ENCODE measurements at places on chromosomes 2 and 18.

- peak; percentile 60 for DNase-seq
Observed at GRCh38 chr18:24176727-24177416, 38.0 kb downstream of the CABYR start.

DNA sequence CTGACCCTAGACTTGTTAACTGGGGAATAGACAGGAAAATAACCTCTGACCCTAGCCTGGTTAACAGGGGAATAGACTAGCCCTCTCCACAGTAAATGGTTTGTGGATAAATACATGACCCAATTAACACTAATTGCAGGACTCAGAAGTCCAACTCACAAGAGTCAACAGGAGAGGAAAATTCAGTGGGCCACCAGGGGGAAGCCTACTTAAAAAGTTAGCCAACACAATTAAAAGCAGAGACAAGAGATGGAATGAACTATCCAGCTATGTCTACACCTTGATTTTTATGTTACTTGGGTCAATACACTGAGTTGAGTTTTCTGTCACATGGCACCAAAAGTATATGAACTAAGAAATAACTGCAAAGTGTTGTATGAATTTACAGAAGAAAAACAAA lies 158.8 kb upstream of the SLC39A10 start:
- DNase-seq = no peak

GRCh38 chr2:176082824-176083751 lies 674 bp downstream of the EVX2 start:
- DNase-seq = no peak

- no peak for DNase-seq
Observed at GRCh38 chr18:5103693-5104092, 93.4 kb downstream of the AKAIN1 start.

- no peak for DNase-seq
Observed at GRCh38 chr2:34808426-34808825, 1209.3 kb upstream of the FAM98A start.

GRCh38 chr2:10135296-10136089 lies 13.0 kb downstream of the RRM2 start:
- no peak for DNase-seq

- no peak for DNase-seq
Observed at GRCh38 chr18:54950221-54950620, 9.0 kb downstream of the CCDC68 start.

GRCh38 chr2:240797914-240798313 lies 22.1 kb downstream of the KIF1A start:
- DNase-seq = no peak

GRCh38 chr2:170647741-170648436 lies 67.2 kb upstream of the SP5 start:
- no peak for DNase-seq

DNA sequence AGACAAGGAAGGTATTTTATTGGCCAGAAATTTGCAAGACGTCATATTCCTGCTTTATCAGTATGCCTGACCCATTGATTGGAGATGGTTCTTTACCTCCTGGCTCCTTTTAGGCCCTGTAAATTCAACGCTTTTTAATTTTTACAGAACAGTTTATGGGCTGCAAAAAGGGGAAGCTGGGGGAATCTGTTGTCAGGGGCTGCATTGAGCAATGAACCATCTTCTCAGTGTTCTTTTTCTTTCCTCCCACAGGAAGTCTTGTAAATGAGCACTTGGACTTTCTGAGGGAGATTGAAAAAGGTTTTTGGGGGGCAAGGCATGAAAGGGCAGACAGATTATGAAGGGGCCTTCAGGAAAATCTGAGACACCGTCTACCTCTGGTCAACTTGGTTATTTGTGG lies 503.6 kb upstream of the TNP1 start:
- DNase-seq = no peak

GRCh38 chr2:46855805-46856204 lies 59.8 kb downstream of the MCFD2 start:
- DNase-seq = no peak

DNA sequence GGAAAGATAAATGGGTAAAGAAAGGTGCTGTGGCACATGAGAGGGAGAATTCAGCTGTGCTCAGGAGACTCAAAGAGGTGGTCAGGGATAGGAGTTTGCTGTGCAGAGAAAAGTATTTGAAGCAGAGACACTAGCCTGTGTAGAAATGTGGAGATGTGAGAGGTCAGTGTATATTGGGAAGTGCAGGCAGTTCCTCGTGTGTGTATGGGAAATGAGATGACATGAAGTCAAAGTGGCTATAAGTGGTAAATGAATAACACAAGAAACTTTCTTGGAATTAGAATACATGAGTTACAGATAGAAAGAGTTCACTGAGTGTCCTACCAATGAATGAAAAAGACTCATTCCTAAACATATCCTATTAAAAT lies 11.6 kb downstream of the MAP3K20 start:
- DNase-seq = no peak

DNA sequence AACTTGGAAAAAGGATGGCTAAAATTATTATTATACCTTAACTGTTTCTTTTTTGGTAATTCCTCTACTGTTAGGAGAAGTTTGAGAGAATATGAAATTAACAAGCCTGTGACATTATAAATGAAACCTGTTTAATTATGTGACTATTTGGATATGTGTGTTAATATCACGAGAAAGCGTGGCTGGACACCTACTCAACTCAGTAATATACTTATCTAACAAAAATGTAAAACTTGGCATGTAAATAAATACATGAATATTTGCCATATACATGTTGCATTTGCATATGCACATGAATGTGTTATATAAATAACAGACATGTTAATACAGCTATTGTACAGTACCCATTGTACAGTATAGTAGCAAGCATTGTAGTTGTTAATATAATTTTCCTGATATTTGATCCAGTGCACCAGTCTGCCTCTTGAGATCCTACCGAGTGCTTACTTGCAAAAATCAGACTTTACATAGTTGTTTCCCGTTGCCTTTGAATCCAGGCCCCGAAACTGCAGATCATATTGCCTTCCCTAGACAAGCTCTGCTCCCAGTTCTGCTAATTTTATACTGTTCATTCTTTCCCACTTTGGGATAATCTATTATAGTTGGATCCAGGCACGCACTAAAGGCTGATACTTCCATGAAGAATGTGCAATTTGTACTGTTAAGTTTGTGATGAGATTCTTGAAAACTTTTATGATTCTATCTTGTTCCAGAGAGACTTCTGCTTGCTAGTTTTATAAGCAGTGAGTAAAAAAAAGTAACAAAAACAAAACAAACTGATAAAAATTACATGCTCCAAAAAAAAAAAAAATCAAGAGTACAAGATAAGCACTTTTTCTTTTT lies 395.6 kb downstream of the ARHGAP15 start:
- no peak for DNase-seq

GRCh38 chr2:113305146-113305545 lies 26.4 kb upstream of the PAX8 start:
- no peak for DNase-seq

DNA sequence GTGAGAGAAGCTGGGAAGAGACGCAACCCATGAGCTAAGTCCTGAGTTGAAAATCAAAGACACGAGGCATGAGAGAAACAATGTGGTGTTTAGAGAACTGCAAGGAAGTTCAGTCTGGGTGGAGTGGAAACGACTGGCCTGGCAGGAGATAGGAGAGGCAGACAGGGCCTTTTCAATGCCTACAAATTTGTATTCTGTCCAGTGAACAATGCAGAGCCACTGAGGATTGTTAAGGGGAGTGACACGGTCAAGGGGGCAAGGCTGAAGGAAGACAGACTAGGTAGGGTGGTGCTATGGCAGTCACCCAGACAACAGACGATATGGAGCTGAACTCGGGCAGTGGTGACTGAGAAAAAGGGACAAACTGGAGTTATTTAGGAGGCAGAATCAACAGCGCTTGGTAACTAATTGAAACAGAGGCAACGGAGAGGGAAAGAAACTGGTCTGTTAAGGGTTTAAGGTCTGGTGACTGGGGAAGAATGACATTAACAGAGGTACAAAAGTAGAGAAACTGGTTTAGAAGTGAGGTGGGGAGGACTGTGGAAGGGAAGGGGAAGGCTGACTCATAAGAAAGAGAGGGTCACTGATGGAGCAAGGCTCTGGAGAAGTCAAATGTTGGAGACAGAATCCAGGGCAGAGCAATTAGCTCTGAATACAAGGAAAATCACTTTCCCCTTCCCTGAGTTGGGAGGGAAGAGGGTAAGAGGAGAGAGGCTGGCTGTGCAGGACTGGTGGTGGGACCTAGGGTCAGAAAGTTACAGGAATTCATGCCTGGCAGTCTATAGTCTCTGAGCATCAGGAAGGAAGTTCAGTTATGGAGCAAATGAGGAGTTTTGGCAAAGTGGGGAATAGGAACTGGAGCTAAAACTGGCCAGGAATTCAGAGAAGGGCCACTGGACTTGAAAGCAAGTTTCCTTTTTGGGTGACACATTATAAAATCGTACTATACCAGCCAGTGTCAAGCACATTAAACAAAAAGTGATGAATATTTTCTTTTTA lies 63.4 kb upstream of the CHRNA1 start:
- DNase-seq = no peak

DNA sequence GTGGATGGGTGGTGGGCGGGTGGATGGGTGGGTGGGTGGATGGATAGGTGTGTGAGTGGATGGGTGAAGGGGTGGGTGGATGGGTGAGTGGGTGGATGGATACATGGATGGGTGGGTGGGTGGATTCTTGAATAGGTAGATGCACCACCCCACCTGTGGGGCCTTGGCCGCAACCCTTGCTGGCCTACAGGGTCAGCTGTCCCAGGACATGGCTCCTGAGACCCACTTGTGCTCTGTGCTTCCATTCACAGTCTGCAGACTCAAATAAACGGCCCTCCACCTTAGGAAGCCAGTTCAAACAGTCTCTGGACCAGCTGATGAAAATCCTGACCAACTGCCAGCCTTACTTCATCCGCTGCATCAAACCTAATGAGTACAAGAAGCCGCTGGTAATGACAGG lies 54.4 kb downstream of the MYO7B start:
- no peak for DNase-seq

GRCh38 chr2:203870481-203870880 lies 2.9 kb downstream of the CTLA4 start:
- no peak for DNase-seq

DNA sequence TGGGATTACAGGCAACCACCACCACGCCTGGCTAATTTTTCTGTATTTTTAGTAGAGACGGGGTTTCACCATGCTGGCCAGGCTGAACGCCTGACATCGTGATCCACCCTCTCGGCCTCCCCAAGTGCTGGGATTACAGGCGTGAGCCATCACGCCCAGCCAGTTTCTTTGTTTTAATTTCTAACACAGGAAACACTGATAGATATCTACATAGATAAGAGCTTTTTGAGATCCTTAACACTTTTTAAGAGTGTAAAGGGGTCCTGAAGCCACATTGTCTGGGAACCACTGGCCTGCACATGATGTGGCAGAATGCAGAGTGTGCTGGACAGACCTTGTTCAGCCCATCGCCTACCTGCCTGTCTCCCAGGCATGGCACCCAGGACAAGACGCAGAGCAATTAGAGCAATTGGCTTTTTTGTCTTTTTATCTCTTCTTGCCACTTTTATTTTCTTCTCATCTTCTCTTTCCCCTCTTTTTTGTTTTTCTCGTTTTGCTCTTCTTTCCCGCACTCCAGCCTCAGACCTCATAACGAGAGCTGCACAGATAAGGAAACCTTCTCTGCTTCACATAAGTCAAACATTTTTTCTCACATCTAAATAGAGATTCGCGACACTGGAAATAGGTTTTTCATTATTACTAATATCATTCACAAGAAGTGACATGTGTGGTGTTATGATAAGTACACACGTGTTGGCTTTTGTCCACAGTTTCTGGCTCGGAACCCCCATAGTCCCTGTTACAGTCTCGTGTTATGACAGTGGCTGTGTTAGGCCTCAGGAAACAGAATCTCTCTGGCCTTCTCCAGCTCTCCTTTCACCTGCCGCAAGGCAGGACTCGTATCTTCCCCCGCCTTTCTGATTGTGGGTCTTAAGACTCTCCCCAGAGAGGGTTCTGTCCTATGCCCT lies 25.2 kb upstream of the GPR55 start:
- DNase-seq = no peak

DNA sequence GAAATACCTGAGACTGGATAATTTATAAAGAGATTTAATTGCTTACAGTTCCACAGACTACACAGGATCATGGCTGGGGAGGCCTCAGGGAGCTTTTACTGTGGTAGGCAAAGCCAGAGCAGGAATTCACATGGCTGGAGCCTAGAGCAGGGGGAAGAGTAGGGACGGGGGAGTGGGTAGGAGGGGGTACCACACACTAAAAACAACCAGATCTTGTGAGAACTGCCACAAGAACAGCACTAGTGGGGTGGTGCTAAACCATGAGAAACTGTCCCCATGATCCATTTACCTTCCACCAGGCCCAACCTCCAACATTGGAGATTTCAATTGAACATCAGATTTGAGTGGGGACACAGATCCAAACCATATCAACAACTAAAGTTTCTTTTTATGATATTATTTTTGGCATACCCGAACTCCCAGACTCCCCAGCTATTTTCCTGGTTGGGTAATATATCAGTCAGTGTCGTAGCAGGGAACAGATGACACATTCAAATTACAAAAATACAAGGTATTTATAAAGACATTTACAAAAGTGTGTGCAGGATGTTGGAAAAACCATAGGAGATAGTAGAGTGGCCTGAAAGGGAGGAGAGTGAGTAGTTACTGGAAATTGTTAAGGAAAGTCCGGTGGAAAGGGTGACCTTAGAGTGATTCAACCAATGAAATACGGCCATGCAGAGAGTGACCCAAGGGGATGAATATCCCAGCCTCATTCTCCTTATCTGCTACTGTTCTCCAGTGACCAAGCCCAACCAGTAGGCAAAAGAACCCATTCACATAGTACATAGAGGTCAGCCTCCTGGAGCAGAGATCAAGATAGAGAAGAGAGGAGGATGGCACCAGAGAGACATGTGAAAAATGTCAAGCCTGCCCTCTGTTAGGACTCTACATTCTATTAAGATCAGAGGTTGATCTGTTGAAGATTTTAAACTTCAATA lies 8.8 kb downstream of the RPL37A start:
- no peak for DNase-seq

DNA sequence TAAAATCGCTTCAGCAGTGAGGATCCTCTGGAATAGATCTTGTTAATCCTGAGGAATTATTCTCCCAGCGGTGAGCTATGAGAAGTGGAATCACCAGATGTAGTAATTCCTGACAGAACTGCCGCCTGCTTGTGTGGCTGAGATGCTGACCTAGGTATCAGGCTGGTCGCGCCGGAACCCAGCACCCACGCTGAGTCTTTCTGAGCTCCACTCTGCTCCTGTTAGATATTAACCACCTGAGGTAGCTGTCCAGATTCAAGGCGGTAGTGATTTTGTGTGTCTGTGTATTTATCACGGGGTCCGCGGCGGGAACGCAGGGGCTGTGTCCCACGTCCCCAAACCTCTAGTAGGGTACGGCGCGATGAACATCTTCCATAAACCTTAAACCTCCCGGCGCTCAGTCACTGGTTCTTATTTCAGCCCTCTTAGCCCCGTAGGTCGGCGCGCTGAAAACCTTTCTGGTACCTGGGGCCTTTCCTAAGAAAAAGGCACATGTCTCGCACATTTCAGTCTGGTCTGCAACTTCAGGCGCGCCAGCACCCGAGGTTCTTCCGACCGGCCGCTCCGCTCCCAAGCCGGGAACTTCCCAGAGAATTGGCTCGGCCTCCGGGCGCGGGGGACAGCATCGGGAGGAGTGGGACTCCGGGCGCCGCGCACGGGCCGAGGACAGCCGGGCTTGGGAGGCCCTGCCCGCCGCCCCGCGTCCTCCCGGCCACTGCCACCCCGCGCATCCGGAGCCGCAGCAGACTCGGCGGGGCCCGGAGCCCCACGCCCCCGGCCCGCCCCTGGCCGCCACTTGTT lies 542 bp upstream of the CNNM3 start:
- DNase-seq = no peak

- no peak for DNase-seq
Observed at GRCh38 chr18:48924630-48925490, 25.9 kb downstream of the SMAD7 start.

GRCh38 chr2:136645236-136645828 lies 120.0 kb upstream of the THSD7B start:
- DNase-seq = no peak
